Left lobe of liver (tissue), 2 donors: ENCODE measurements at places on chromosomes 4 and X.

DNA sequence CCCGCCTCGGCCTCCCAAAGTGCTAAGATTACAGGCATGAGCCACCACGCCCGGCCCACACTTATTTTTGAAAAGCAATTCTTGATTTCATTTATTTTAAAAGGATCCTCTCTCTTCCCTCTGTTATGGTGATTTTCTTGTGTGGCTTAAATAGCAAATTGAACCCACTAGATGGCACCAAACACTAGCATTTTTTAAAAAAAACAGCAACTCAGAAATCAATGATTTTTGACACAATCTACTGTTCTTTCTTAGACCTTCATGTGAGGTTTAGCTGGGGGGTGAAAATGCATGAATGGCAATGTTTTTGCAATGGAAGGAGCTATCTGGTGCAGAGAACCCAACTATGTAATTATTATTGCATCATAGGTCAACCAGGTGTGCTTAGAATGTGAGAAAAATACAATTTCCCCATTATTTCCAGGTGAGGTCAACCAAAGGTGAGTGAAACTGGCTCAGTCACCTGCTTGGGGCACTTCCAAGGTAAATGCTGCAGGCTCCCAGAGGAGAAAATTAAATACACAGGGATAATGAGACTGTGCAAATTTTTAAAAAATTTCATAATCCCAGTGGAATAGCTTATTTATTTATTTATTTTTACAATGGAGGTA, 226.7 kb upstream of the PRKX start:
- peak; percentile 46 for DNase-seq

DNA sequence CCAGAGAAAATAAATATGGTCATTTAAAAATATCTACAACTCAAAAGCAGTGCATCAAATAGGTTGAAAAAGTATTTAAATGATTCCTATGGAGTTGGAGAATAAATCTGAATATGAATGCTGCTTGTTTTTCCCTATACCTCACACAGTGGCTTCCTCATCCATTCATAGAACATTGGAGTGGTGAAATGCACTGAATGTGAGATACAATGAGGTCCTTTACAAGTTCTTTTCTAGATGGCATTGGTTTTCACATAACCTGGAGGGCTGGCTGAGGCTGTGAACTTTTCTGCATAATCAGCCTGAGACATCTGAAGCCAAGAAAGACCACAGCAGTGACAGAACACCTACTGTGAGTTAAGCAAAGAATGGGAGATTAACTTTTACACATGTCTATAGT, 279.1 kb upstream of the NRK start:
- DNase-seq = no peak

DNA sequence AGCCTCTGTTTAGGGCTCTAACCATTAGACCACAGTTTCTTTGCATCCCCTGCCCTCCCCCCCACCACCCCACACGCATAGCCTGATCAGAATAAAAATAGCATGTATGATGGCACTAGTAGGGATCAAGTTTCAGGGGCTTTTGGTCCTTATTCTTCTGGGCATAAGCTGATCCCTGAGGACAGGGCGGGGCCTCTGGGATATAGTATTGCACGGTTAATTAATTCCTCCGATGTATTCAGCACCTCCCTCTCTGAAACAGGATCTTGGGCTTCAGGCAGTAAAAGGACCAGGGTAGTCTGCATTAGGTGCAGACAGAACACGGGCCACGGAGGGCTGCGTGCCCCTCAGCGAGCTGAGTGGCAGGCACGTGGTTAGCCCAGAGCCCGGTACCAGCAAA, 57.1 kb downstream of the ELF4 start:
- no peak for DNase-seq

- DNase-seq = no peak
Measured at GRCh38 chr4:89009761-89010369, 47.1 kb downstream of the FAM13A start.

GRCh38 chrX:101206471-101206870, 13.1 kb upstream of the DRP2 start:
- DNase-seq = no peak
